ENCODE measurements at places on chromosomes 6 and 20.
A peak's percentile ranks its signal among the peaks of the same experiment; 100 is the strongest.

- DNase-seq: no peak
Observed at GRCh38 chr6:47653706-47654105, 44.7 kb upstream of the ADGRF4 start.

- DNase-seq: peak; percentile 55
Observed at GRCh38 chr20:35447082-35447789, 8.2 kb upstream of the CEP250 start.

DNA sequence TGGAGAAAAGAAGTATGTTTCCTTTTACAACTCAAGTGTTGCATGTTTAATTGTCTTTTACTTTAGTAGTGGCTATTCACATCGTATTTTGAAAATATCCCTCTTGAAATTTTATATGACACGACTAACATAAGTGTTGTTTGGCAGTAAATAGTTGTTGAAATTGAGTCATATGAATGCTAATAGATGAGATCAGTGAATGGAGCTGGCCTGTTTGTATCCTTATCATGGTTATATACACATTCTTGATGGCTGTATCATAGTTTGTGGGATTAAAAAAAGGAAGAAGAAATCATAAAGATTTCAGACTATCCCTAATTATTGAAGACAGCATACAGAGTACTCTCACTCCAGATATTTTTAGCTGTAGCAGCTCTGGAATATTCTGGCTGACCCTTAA is 8.2 kb upstream of the RAE1 start:
- DNase-seq: no peak

DNA sequence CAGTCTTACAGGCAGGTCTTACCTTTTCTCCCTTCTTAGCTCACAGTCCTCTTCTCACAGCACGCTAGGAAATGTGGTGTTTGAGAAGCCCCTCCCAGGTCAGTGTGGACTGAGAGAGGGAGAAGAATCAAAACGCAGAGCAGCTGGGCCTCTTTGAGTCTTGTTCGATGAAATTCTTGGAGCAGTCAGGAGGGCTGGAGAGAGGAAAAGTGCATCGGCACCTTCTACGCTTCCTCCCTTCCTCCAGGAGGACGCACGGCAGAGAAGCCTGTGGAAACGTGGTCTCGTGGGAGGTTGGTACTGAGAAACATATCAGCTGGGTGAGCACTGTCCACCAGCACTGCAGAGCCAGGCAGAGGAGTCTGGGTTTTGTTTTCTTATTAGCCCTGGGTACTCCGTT is 52.7 kb downstream of the TXLNB start:
- no peak for DNase-seq

- no peak for DNase-seq
Observed at GRCh38 chr20:13349235-13349604, 128.1 kb downstream of the ISM1 start.

- no peak for DNase-seq
Observed at GRCh38 chr6:54587277-54587676, 259.3 kb upstream of the FAM83B start.
